ENCODE measurements at places on chromosomes 5 and 9. TPM values are rescaled to one million over a fixed set of nuclear protein-coding genes. Genes with fewer than 3 reads are reported as not detected.

Gene CCDC183
- 3.3 TPM for total RNA-seq

Gene PCDHB6
- total RNA-seq: 0.83 TPM

Gene MRPL41
- total RNA-seq: 108 TPM

Gene LCN1
- total RNA-seq: not detected

Gene LAMC3
- total RNA-seq: 74.8 TPM

Gene PCDHA9
- total RNA-seq: 0.14 TPM

Gene NUTM2G
- not detected for total RNA-seq

Gene SPATA31E1
- total RNA-seq: not detected

Gene IFNA21
- total RNA-seq: not detected

Gene LHX2
- not detected for total RNA-seq

Gene EGFLAM
- 15.9 TPM for total RNA-seq

Gene CCL27
- total RNA-seq: not detected

Gene OR4F3
- total RNA-seq: 0.22 TPM

Gene PIP5KL1
- total RNA-seq: 0.34 TPM

Gene GBGT1
- total RNA-seq: 3.5 TPM

Gene SPATA6L
- 1.6 TPM for total RNA-seq

Gene ZNF346
- 14.8 TPM for total RNA-seq

Gene HAVCR2
- 11.1 TPM for total RNA-seq

Measured in adrenal gland (tissue), 19 donors.